Fibroblast of skin of right quadriceps (primary cell): ENCODE measurements at places on chromosomes 2 and 18.

DNA sequence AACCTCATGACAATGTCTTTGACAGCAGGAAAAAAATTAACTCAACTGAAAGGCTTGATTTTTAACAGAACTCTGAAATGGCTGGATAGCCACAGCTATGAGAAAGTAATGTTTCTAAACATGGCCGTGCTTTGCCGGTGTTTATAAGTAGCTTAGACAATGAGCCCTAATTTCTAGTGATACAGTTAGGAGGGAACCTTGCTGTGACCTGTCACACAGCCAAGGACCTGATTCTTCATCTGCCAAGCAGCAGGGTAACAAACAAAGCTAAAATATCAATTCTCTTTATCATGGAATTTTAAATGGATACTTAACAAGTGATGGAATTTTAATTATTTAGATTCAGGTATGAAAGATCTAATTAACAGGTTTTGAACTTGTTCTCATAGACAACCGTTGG lies 24.3 kb upstream of the DYNC2LI1 start:
- DNase-seq: no peak

GRCh38 chr2:202064881-202065230 lies 8.2 kb upstream of the KIAA2012 start:
- no peak for DNase-seq

- no peak for DNase-seq
These were observed 61.8 kb upstream of the CERS6 start for GRCh38 chr2:168394262-168394661.

- peak; percentile 33 for DNase-seq
These were observed 11.1 kb downstream of the SLC8A1 start for GRCh38 chr2:40440835-40441234.

GRCh38 chr2:3848776-3849175 lies 145.4 kb downstream of the DCDC2C start:
- no peak for DNase-seq
